ENCODE measurements at places on chromosomes 3 and 15. TPM values are rescaled to one million over a fixed set of nuclear protein-coding genes. Genes with fewer than 3 reads are reported as not detected.

Gene OR5K3
- not detected for polyA plus RNA-seq

Gene MCF2L2
- 0.22 TPM for polyA plus RNA-seq

Gene STRIT1
- 0.84 TPM for polyA plus RNA-seq

Gene FAM107A
- 10.5 TPM for polyA plus RNA-seq

Gene CFAP91
- 0.85 TPM for polyA plus RNA-seq

Gene CGGBP1
- 48.2 TPM for polyA plus RNA-seq

Gene SLC28A1
- polyA plus RNA-seq, result 0.34 TPM

Gene CLDN18
- polyA plus RNA-seq, result 0.38 TPM

Gene ANKUB1
- 0.03 TPM for polyA plus RNA-seq

Gene MINAR1
- polyA plus RNA-seq, result 0.49 TPM

Gene GRAMD1C
- polyA plus RNA-seq, result 2.8 TPM

Gene NOX5
- 0.02 TPM for polyA plus RNA-seq

Gene GPR27
- polyA plus RNA-seq, result 0.95 TPM

Gene CLDN1
- polyA plus RNA-seq, result 3.6 TPM

Gene ZNF592
- 12.8 TPM for polyA plus RNA-seq

Gene DGKG
- 0.38 TPM for polyA plus RNA-seq

Gene COL8A1
- polyA plus RNA-seq, result 0.60 TPM

Gene ZPLD1
- polyA plus RNA-seq, result not detected

Gene TGM5
- 0.06 TPM for polyA plus RNA-seq

Gene MASP1
- 0.24 TPM for polyA plus RNA-seq

Gene FXR1
- 74.0 TPM for polyA plus RNA-seq

Gene SI
- 0.05 TPM for polyA plus RNA-seq

Gene MRAS
- 182 TPM for polyA plus RNA-seq

Gene SLC6A11
- not detected for polyA plus RNA-seq

Gene SLC25A36
- 33.5 TPM for polyA plus RNA-seq

Gene UBAP1L
- polyA plus RNA-seq, result 1.3 TPM
